DMS79 (cell line): ENCODE measurements at places on chromosomes 13 and 19.

DNA sequence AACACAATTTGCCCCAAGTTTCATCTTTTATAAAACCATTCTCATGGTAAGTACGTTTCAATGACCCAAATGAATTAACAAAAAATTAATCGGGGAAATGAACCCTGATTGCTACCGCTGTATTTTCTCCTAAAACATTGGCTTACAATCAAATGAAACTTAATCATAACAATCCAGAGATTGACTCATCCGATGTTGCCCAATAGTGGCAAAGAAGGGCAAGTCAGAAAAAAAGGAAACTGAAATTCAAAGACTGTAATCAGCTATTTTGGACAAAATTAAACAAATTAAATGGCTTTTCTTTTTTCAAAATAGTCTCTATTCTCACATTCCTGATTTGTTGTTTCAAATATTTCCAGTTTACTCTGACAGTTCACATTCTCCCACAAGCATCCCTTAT, 3.9 kb upstream of the ACOD1 start:
- no peak for DNase-seq

DNA sequence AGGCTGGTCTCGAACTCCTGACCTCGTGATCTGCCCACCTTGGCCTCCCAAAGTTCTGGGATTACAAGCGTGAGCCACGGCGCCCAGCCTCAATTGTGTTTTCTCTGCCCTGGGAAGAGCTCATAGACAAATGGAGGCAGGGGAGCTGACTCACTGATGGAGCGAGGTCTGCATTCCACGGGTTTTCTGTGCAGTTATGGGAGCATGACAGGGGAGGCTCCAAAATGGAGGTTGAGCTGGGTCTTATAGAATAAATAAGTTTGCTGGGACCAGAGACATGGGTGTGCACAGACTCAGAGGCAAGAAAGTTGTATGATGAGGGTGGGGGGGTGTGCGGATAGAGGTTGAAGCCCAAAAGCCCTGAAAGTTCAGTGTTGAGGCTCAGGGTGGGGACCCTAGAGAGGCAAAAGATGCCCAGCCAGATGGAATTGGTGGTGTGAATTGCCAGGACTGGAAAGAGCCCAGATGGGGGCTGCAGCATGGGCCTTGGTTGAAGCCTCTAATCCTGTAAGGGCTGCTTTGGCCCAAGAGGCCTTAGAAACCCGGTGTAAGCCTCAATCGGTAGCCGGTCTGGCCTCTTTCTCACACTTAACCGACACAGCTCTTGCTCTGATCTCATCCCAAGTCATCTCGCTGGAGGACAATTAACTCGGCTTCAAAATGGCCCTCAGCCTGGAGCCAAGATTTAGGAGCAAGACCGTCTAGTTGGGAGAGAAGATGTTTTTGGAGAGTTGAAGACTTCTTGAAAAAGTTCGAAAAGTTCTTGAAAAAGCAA, 1.9 kb downstream of the TPM4 start:
- no peak for DNase-seq

GRCh38 chr13:29845440-29846056, 4.9 kb downstream of the UBL3 start:
- DNase-seq, result no peak

- DNase-seq, result no peak
Measured at GRCh38 chr19:16405797-16406196, 66.0 kb downstream of the EPS15L1 start.

DNA sequence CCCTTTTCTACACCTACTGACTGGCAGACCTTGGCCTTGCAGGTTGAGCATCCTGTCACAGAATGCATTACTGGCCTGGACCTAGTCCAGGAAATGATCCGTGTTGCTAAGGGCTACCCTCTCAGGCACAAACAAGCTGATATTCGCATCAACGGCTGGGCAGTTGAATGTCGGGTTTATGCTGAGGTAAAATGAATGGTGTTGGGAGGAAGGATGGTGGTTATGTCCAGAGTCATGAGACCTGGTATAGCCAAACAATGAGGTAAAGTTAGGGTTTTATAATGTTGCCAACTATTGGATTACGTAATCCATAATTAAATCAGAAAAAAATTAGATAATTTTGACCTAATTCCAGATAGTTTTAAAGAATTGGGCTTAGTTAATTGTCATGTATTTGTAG, 212.5 kb downstream of the PCCA start:
- DNase-seq, result peak; percentile 79

- DNase-seq, result no peak
Measured at GRCh38 chr19:8329996-8330395, 8.7 kb downstream of the RPS28 start.

DNA sequence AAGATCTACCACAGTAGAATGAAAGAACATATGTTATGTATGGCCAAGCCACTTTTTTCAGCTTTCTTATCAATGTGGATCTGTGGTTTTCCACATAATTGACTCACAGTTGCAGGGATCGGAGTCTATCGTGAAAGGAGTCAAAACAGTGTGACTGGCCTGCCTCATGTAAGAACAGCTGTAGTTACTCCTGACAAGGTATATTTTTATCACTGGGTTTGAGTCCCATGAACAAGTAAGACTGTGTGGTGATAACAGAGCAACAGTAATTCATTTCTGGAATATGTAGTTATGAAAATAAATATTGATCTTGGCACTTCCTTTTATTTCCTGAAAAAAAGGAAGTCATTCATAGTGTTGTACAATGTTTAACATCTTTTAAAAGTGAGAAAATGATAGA, 416.6 kb downstream of the KLF12 start:
- DNase-seq, result no peak

DNA sequence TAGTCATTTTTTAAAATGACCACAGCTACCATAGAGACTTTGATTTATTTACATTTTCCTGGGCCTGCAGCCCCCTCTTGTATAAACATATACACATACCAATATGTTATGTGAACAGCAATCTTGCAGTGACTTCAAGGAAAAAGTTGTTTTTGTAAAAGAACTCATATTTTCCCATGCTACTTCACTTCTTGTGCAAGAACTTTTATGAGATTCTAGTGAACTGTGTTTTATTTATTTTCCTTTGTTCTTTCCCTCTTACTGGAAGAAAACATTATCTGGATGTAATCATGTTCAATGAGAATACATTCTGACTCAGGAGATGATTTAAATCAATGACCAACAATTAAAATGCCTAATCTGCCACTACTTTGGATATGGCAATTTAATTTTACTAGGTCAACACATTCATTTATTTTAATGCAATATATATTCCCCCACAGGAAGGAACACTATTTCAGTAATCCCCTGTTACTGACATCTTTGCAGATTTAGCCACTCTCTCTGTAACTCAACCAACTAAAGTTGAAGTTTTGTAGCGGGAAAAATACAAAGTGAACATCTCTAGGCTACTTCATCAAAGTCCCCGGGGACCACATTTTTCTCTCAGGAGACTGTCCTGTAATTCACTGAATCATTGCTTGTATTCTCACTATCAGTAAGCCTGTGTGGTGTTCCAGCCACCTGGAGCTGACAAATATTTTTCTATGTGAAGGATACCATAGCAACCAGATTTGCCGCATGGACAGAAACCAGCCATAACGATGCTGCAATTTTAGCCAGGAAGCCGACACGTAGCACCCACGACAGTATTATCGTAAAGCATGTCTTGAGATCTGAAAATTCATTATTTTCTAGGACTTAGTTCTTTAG, 90.5 kb downstream of the STARD13 start:
- no peak for DNase-seq

GRCh38 chr13:85685436-85685835, 113.8 kb downstream of the SLITRK6 start:
- DNase-seq, result no peak

- DNase-seq, result no peak
Measured at GRCh38 chr19:14115756-14116155, 1.8 kb downstream of the PRKACA start.

DNA sequence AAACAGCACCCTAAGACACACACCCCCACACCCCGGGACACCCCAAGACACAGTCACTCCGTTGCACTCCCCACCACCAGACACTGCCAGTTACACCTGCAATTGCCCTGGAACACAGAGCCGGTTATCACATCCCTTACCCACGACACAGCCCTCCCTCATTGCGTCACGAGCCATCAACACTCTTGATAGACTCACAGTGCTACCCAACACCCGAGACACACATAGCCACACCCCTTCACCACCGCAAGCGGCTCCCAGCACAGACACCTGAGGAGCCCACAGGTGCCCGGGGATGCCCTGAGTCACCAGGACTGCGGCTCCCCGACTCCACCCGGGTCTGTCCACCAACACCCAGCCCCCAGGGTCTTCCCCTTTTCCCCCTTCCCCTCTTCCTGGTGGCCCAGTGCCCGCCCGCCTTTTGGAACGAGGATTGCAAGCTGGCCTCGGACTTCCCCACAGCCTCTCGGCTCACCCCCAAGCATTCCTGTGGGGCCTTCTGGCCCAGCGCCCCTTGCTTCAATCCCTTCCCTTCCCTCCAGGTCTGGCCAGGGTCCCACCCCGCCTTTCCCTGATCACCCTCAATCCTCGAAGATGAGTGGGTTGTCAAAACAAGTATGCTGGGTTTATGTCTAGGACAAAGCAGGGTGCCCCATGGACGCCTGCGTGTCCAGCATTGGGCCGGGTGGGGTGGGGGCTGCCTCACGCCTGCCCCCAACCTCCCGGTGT, 1.7 kb upstream of the PTGER1 start:
- no peak for DNase-seq

GRCh38 chr13:27483421-27483820, 33.1 kb upstream of the MTIF3 start:
- DNase-seq, result no peak
